ENCODE measurements at places on chromosomes 2 and 18. TPM values are rescaled to one million over a fixed set of nuclear protein-coding genes. Genes with fewer than 3 reads are reported as not detected.

GRCh38 chr2:58896638-58897037, 655.5 kb upstream of the FANCL start:
- no peaks in the 10 kb centered on the region for H3K4me1 ChIP-seq
- H3K27ac ChIP-seq, result no peak overlapping the region
- no peak overlapping the region for H3K4me3 ChIP-seq
- no peak for DNase-seq

DNA sequence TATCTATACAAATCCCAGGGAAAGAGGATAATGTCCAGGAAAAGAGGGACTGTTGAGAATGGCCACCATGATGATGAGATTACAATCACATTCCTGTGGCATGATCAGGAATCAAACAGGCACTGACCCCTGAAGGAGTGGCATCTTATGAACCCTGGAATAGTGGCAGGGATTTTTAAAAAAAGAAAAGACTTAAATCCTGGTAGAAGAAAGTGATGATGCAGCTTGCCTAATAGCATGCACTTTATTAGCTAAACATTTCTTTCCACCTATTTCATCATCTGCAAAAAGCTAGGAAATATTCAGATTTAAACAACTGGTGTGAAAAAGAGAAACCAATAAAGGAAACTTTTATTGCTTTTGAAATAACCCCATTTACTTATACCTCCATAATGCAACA, 87.2 kb upstream of the FSHR start:
- no peak overlapping the region for H3K4me3 ChIP-seq
- no peak overlapping the region for H3K27ac ChIP-seq
- H3K36me3 ChIP-seq, result no peaks in the 10 kb centered on the region
- no peaks in the 10 kb centered on the region for H3K27me3 ChIP-seq
- no peak for DNase-seq

DNA sequence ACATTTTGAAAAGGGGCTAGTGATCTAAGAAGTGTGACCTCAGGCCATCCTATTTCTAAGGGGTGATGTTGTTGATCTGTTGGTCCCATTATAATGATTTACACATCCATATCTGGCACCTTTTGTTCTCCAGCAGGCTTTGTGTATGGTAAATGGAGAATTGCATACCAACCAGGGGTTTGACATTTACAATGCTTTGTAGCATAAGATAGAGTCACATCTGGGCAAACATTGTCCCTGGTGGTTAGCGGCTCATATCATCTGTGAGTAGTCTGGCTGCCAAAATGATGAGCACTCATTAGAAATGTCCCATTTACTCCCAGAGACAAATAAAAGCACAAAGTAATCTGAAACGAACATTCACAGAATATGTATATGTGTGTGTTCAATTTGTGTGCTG, 1775.5 kb upstream of the CELF4 start:
- no peaks in the 10 kb centered on the region for H3K4me1 ChIP-seq
- no peaks in the 10 kb centered on the region for H3K27me3 ChIP-seq
- H3K27ac ChIP-seq, result no peak overlapping the region
- DNase-seq, result no peak
- no peak overlapping the region for H3K4me3 ChIP-seq

CCL20 gene
- total RNA-seq, result not detected

All from activated CD8-positive, alpha-beta memory T cell treated with anti-CD3 and anti-CD28 coated beads, Interleukin-2, amount 10 ng/mL, durations not matched to agents 7 days and 5 days (primary cell).